ENCODE measurements at places on chromosomes 1 and 21. TPM values are rescaled to one million over a fixed set of nuclear protein-coding genes. Genes with fewer than 3 reads are reported as not detected.

The CLEC20A gene
- total RNA-seq: not detected

The GJB3 gene
- not detected for total RNA-seq

The SLAMF9 gene
- not detected for total RNA-seq

The NLRP3 gene
- total RNA-seq: 4.1 TPM

The SETSIP gene
- total RNA-seq: not detected

The VANGL1 gene
- total RNA-seq: 12.0 TPM
